Iris pigment epithelial cell (primary cell): ENCODE measurements at places on chromosomes 2 and 18.

GRCh38 chr2:235501673-235502031, 7.8 kb downstream of the AGAP1 start:
- no peak for DNase-seq

DNA sequence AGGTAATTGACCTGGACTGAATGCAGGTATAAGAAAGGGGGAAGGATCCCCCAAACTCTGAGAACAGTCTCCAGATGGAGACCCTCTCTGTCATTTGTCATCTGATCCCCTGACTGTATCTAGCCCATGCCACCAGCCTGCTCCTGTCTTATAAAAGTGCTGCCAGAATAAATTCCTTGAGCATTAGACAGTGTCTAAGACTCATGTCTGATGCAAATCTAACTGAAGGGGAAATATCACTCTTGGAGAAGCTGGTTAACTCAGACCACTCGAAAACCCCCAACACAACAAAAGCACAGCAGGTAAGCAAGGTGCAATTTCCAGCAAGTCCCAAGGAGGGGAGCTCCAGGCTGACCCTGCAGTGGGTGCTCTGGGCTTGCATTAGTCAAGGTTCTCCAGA, 40.9 kb upstream of the KDM3A start:
- peak; percentile 11 for DNase-seq

DNA sequence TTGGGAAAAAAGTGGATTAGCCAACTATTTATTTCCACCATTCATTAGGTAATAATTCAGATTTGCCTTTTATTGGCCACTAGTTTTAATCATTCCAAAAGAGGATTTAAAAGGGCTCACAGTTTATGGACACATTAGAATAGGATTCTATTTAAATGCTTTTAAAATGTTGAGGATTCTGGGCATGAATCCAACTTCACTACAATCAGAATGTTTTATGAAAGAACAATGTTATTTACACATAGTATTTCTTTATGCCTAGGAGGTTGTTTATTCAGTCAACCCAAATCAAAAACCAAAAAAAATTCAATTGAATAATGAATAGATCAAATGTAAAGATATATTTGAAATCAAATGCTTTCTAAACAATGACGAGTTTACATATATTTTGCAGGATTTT, 232.2 kb downstream of the GULP1 start:
- DNase-seq: peak; percentile 22

GRCh38 chr2:180202467-180202951, 195.4 kb upstream of the CWC22 start:
- DNase-seq: no peak

DNA sequence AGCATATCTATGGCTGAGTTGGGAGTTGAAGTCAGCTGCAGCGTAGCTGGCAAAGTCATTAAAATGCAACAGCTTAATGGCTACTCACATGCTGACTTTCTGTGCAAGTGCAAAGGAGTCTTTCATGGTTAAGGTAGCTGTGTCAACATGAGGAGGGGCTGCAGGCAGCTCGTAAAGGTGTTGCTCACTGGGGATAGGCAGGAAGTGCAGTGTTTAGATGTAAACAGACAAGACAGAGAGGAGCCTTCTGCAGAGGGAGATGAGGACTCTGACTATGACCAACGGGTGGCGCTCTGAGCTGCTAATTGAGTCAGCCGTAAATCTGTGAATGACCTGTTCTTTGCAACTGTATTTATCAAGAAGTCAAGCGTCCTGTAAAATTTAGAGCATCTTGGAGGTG, 22.3 kb upstream of the CAVIN2 start:
- DNase-seq: peak; percentile 67

GRCh38 chr18:70028084-70028483, 80.4 kb upstream of the CD226 start:
- DNase-seq: no peak

GRCh38 chr2:74567881-74568280, 13.4 kb downstream of the DOK1 start:
- DNase-seq: peak; percentile 93
